MCF 10A (cell line): ENCODE measurements at places on chromosomes 4 and X.

DNA sequence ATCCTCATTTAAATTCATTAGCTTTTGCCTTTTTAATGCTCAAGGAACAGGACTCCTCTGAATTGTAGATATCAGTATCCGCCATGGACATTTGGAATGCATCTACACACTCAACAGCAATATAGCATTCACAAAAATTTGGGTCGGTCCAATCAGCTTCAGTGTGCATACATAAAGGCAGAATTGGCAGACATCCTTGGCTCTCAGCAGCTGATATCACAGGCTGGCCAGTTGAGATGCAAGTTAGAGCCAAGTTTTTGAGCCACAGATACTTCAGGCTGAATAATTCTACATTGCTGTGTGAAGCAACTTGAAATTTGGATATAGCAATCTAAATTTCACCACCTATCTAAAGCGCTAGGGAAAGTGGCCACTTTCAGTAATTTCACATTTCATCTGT lies 821.1 kb downstream of the PCDH19 start:
- no peaks in the 10 kb centered on the region for H3K27me3 ChIP-seq
- no peaks in the 10 kb centered on the region for H3K4me1 ChIP-seq
- no peak for DNase-seq
- no peak overlapping the region for H3K4me3 ChIP-seq
- H3K27ac ChIP-seq, result no peak overlapping the region

GRCh38 chr4:41260116-41260733 lies 3.5 kb downstream of the UCHL1 start:
- peaks cover 12% of the 10 kb centered on the region for H3K27me3 ChIP-seq
- peaks cover 6% of the 10 kb centered on the region for H3K4me1 ChIP-seq
- H3K36me3 ChIP-seq, result no peaks in the 10 kb centered on the region
- H3K4me3 ChIP-seq, result no peak overlapping the region
- no peak overlapping the region for H3K27ac ChIP-seq

DNA sequence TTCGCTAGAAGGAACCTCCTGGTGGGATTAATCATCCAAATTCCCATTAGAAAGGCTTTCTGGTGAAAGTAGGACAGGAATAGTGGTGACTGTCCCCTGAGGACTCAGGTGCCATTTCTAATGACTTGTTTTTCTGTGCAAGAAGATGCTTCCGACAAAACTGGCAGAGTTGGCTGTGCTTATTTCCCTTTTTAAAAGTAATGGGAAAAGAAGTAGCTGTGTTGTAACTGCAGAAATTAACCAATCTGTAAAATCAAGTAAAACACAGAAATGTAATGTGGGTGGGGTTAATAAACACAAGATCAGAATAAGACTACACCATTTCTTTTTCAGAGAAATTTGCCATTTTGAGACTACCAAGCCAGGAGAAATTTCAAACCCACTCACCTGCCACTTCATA lies 55.0 kb upstream of the FAM9B start:
- no peak overlapping the region for H3K27ac ChIP-seq
- H3K36me3 ChIP-seq, result peaks cover 6% of the 10 kb centered on the region
- DNase-seq, result no peak
- no peaks in the 10 kb centered on the region for H3K4me1 ChIP-seq
- no peak overlapping the region for H3K4me3 ChIP-seq

GRCh38 chrX:98924511-98924910 lies 1485.6 kb downstream of the PCDH19 start:
- no peaks in the 10 kb centered on the region for H3K4me1 ChIP-seq
- H3K27ac ChIP-seq, result no peak overlapping the region
- no peak overlapping the region for H3K4me3 ChIP-seq
- H3K36me3 ChIP-seq, result no peaks in the 10 kb centered on the region

DNA sequence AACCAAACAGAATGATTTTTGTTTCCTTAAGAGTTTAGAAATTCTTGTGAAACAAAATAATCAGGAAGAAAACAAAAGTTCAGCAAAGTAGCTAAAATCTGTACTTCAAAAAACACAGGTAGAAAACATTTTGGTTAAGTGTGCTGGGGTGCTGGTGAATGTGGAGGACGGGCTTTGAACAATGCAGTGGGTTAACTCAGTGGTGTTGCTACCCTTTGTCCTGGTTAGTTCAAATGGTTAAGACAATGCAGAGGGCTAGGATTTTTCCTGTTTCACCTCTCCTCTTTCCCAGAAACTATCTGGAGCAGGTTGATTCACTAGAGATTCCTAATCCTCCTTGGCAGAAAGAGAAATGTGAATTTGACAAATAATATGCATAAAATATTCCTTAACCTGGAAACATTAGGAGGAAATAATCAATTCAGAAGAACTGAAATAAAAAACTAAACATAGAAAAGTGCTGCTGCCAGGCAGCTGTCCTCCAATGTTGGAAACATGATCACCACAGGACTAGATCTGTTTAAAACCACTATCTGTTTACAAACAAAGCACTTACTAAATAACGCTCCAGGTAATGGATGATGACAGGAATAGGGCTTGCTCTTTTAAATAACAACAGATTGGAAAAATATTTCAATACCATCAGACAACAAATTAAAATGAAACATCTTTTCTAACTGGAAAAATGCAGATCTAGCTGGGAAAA lies 148.9 kb downstream of the MAML3 start:
- no peak overlapping the region for H3K4me3 ChIP-seq
- DNase-seq, result no peak
- no peaks in the 10 kb centered on the region for H3K4me1 ChIP-seq
- no peak overlapping the region for H3K27ac ChIP-seq
- no peaks in the 10 kb centered on the region for H3K36me3 ChIP-seq

DNA sequence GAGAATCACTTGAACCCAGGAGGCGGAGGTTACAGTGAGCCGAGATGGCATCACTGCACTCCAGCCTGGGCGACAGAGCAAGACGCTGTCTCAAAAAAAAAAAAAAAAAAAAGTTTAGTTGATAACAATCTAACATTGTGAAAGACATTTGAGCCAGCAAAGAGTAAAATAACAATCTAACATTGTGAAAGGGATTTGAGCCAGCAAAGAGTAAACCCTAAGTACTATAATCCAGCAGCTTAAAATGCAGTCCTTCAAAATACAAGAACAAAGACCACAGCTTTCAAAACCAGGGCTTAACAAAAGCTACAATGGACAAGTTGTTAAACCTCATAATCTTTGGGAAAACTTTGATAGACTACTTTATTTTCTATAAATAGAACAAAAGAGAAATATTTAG lies 16.9 kb downstream of the MFAP3L start:
- no peaks in the 10 kb centered on the region for H3K27me3 ChIP-seq
- no peak overlapping the region for H3K4me3 ChIP-seq
- H3K36me3 ChIP-seq, result no peaks in the 10 kb centered on the region
- H3K4me1 ChIP-seq, result no peaks in the 10 kb centered on the region
- DNase-seq, result no peak
- H3K27ac ChIP-seq, result no peak overlapping the region

GRCh38 chrX:137823257-137823656 lies 257.3 kb downstream of the ZIC3 start:
- H3K36me3 ChIP-seq, result no peaks in the 10 kb centered on the region
- H3K27me3 ChIP-seq, result no peaks in the 10 kb centered on the region

GRCh38 chr4:150322646-150323045 lies 244.4 kb downstream of the DCLK2 start:
- peaks cover 11% of the 10 kb centered on the region for H3K36me3 ChIP-seq
- no peak overlapping the region for H3K27ac ChIP-seq
- H3K27me3 ChIP-seq, result no peaks in the 10 kb centered on the region
- DNase-seq, result no peak

DNA sequence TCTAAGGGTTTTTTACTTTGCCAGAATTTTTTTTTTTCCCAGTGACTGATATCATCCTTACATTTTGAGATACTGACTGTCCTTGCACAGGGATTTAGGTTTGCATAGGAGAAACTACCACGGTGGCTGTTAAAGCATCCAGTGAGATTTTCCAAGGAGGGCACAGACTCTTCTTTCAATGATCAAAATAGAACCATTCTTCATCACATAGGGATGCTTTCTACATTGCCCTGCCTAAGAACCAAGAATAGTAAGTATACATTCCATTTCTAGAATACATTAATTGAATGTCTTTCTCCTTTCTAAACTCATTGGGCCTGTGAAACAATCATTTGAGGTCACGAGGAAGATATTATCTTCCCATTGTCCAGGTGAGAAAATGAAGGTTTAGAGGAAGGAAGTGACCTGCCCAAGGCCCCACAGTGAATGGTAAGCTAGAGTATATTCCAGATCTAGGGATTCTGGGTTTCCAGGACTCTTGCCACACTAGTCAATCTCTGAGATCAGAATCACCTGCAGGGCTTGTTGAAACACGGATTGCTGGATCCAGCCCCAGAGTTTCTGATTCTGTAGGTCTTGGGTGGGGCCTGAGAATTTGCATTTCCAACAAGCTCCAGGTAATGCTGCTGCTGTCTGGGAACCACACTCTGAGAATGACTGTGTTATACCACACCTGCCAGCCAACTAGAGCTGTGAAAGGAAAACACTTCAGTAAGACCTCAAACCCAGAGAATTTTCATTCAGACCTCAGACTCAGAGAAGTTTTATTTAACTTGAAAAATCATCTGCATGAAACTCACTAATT lies 17.7 kb upstream of the TMEM154 start:
- no peak overlapping the region for H3K27ac ChIP-seq
- H3K4me1 ChIP-seq, result peaks cover 8% of the 10 kb centered on the region
- H3K36me3 ChIP-seq, result no peaks in the 10 kb centered on the region
- H3K27me3 ChIP-seq, result no peaks in the 10 kb centered on the region

GRCh38 chr4:41611881-41612871 lies 74.2 kb downstream of the LIMCH1 start:
- DNase-seq, result peak; percentile 47
- no peaks in the 10 kb centered on the region for H3K27me3 ChIP-seq
- peaks cover 7% of the 10 kb centered on the region for H3K36me3 ChIP-seq
- H3K27ac ChIP-seq, result no peak overlapping the region

DNA sequence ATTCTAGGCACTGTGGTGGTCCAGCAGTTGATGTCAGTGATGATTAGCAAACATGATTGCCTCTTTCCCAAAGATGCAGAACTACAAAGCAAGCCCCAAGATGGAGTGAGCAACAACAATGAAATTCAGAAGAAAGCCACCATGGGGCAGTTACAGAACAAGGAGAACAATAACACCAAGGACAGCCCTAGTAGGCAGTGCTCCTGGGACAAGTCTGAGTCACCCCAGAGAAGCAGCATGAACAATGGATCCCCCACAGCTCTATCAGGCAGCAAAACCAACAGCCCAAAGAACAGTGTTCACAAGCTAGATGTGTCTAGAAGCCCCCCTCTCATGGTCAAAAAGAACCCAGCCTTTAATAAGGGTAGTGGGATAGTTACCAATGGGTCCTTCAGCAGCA lies 365.3 kb downstream of the MAPK10 start:
- H3K27me3 ChIP-seq, result no peaks in the 10 kb centered on the region
- no peak overlapping the region for H3K4me3 ChIP-seq
- DNase-seq, result no peak
- H3K4me1 ChIP-seq, result no peaks in the 10 kb centered on the region

DNA sequence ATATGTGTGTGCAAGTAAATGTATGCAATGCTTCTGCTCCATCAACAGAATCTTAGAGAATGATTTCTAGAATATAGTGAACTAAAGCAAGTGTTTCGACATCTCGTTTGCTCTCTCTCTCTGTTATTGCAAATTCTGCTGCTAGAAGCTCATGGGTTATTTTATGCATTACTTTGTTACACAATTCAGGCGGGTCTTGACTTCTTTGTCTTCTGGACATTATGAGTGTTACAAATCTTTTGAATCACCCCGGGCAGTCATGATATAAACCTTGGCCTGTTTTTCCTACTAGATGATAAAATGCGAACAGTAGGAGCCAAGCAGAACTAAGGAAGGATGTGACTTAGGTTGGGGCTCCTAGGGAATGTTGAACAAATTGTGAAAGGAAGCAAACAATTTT lies 166.4 kb upstream of the SFRP2 start:
- no peaks in the 10 kb centered on the region for H3K27me3 ChIP-seq
- no peak overlapping the region for H3K4me3 ChIP-seq
- no peaks in the 10 kb centered on the region for H3K36me3 ChIP-seq

DNA sequence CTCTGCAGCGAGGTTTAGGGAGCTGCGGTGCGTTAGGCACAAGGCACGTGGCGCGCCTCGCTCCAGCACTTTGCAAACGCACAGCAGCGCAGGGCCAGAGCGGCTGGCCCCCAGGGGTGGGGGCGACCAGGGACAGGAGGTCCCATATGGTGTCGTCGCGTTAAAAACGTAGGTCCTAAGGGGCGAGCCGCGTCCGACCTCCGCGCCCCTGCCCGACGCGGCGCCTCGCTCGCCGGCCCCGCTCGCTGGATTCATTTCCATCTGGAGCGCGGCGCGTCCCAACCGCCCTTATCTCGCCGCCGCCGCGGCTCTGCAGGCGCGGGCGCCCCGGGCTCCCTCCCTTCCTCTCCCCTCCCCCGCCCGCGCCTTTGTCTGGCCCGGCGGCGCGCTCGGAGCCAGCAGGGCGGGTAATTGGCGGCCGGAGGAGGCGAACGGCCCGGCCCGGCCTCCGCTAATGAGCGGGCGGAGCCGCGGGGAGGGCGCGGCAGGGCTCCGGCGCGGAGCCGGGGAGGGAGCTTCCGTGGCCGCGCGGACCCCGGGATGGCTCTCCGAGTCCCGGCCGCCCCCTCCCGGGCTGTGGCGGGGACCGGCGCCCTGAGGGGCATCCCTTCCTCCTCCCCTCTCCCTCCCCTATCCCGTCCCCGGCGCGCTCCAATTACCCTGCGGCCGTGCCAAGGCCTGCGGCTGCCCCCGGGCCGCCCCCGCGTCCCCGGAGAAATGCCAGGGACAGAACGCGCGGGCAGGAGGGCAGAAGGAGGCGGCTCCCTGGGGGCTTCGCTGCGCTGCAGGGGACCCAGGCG lies 409.0 kb downstream of the BCOR start:
- no peak overlapping the region for H3K4me3 ChIP-seq
- no peak overlapping the region for H3K27ac ChIP-seq
- DNase-seq, result peak; percentile 52
- H3K36me3 ChIP-seq, result no peaks in the 10 kb centered on the region
- peaks cover 61% of the 10 kb centered on the region for H3K27me3 ChIP-seq

DNA sequence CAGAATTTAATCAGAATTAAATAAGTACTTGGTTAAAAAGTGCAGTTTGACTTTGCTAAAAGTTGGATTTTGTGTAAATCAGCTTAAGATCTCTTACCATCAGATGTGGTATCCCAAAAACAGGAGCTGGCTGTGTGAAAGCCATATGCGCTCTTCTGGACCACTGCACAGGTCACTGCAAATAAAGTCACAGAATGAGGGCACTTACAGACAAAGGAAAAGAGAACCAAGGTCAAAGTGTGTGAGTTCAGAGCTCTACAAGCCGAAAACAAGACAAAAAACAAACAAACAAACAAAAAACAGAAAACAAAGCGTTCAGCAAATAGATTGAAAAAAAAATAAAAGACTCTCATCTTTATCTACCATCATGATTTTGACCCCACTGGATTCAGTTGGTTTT lies 6.4 kb downstream of the DYNLT3 start:
- H3K4me1 ChIP-seq, result no peaks in the 10 kb centered on the region
- peaks cover 45% of the 10 kb centered on the region for H3K27me3 ChIP-seq
- H3K27ac ChIP-seq, result no peak overlapping the region
- no peak for DNase-seq
- H3K4me3 ChIP-seq, result no peak overlapping the region
- H3K36me3 ChIP-seq, result peaks cover 5% of the 10 kb centered on the region

DNA sequence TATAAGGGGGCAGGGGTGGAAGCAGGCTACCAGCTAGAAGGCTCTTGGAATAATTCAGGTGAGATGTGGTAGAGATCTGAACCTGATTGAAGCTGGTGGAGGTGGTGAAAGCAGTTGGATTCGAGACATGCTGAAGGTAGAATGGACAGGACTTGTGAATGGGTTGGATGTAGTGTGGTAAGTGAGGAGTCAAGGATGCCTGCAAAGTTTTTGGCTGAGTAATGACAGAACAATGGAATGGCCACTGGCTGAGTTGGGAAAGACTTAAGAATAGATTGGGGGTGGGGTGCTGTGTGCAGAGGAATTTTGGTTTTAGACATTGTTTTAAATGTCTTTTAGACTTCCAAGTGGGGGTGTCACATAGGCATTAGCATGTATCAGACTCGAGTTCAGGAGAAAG lies 33.5 kb downstream of the HPF1 start:
- no peak overlapping the region for H3K27ac ChIP-seq
- peak; percentile 26 for DNase-seq
- H3K36me3 ChIP-seq, result peaks cover 21% of the 10 kb centered on the region
- H3K27me3 ChIP-seq, result no peaks in the 10 kb centered on the region
- no peak overlapping the region for H3K4me3 ChIP-seq
- H3K4me1 ChIP-seq, result no peaks in the 10 kb centered on the region
